ENCODE measurements at places on chromosomes 11 and 22.

- DNase-seq: no peak
These were observed 171.3 kb upstream of the TMEM45B start for GRCh38 chr11:129644326-129644725.

DNA sequence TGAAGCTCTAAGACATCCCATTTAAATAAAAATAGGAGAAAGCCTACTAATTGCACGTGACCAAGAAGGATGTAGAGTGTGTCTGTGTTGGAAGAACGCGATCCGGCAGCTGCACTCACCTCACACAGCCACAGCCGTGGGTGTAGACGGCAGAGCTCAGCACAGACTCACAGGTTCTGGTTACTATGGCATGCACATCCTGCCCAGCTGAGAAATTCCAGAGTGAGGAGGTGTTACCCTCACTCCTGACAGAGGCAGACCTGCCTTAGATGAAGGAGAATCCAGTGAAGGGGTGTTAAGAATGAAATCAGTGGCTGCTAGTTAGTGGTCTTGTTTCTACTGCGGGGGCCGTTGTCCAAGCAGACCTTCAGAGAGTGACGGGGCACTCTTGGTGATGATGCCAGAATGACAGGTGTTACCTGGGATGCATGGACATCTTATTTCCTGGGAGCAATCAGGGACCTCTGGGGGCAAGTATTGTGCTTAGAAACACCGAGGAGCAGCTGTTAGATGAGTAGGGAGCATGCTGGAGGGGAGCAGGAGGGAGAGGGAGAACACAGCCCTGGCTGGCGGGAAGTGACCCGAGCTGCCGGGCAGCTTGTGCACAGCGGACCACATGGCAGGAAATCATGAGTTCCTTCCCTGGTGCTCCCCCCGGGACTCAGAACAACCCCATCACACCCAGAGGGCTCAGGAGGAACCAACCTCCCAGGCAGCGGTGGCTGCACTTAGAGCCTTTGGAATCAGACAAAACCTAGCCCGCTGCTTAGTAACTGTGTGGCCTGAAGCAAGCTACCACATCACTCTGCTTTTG lies 12.3 kb downstream of the KCNJ5 start:
- DNase-seq: no peak

GRCh38 chr11:47911149-47911548 lies 63.0 kb upstream of the NUP160 start:
- no peak for DNase-seq

- no peak for DNase-seq
These were observed 61.5 kb downstream of the STIM1 start for GRCh38 chr11:3916962-3917361.

GRCh38 chr11:2825889-2826678 lies 59.5 kb downstream of the CDKN1C start:
- no peak for DNase-seq

DNA sequence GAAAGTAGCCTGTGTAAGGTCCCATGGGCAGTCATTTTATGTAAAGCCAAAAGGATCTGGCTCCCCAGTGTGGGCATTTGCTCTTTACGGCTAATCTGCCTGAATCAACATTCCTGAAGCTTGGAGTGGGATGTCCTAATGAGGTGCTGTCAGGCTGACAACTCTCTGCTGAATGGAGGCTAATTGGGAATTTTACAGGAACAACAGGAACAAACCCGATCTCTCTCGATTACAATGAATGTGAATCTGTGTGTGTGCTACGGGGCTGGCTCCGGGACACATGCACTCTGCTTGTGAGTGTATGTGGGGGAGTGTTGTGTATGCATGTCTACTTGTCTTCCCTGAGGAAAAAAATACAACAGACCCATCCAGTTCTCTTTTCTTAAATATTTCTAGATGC lies 415.2 kb downstream of the TENM4 start:
- DNase-seq: no peak

DNA sequence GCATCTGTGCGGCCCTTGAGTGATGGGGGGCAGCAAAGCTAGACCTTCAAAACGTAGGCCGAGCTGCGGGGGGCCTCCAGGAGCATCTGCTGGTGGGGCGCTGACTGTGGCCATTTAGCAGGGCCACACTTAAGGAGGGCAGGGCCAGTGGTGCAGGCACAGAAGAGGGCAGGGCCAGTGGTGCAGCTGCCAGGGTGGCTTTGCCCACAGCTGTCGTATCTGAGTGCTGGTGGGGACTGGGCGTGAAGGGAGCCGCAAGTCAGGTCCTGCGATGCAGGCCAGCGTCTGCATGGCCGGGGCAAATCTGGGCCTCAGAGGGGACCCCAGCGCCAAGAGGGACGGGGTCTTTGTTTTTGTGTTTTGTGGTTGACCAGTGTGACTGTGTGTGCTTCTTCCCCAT lies 27.7 kb downstream of the RNH1 start:
- no peak for DNase-seq

DNA sequence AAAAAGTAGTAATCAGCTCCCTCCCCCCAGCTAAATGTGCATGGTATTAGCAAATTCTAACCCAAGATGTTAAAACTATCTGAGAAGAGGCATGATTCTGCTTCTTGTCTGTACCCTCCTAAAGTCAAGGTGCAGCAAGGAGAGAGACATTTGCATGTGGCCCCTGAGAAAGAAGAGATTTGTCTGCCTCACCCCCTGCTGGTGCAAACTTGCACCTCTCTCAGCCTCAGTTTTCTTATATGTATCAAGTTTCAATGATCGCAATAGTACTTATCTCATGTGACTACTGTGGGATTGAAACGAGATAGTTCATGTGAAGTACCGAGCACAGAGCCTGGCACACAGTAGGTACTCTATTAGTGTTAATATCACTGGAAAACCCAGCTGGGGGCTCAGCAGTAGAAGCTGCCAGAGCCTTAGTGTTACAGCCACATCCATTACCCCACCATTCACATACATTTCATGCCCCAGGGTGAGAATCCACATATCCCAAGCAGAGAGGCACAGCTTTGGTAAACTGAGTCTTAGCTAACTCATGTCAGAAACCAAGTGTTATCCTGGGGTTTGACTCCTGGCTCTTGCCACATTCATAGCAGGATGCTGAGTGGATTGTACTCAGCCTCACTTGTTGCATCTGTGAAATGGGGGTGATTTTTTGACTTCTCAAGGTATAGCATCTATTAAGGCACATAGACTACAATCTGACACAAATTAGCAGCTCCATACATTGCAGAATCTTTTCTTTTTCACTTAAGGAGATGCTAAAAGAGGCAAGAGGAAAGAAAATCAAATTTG lies 24.9 kb downstream of the CD44 start:
- peak; percentile 49 for DNase-seq

DNA sequence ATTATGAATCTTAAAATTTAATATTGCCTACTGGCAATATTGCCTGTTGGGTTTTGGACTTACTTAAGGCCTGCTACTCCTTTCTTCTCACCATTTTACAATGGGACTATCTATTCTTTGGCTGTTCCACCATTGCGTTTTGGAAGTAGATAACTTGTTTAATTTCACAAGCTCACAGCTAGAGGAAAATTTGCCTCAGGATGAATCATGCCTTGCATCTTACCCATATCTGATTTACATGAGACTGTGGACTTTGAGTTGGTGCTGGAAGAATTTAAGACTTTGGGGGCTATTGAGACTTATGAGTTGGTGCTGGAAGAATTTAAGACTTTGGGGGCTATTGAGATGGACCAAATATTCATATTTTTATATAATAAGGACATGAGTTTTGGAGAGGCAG lies 662.6 kb downstream of the METTL15 start:
- DNase-seq: no peak

- DNase-seq: no peak
These were observed 47.1 kb upstream of the MICAL2 start for GRCh38 chr11:12063251-12063650.

GRCh38 chr11:75667831-75668450 lies 897 bp downstream of the MAP6 start:
- DNase-seq: no peak

- DNase-seq: no peak
These were observed 64.5 kb downstream of the BARX2 start for GRCh38 chr11:129440028-129440713.

- no peak for DNase-seq
These were observed 4.9 kb downstream of the ZDHHC8 start for GRCh38 chr22:20136603-20136873.

DNA sequence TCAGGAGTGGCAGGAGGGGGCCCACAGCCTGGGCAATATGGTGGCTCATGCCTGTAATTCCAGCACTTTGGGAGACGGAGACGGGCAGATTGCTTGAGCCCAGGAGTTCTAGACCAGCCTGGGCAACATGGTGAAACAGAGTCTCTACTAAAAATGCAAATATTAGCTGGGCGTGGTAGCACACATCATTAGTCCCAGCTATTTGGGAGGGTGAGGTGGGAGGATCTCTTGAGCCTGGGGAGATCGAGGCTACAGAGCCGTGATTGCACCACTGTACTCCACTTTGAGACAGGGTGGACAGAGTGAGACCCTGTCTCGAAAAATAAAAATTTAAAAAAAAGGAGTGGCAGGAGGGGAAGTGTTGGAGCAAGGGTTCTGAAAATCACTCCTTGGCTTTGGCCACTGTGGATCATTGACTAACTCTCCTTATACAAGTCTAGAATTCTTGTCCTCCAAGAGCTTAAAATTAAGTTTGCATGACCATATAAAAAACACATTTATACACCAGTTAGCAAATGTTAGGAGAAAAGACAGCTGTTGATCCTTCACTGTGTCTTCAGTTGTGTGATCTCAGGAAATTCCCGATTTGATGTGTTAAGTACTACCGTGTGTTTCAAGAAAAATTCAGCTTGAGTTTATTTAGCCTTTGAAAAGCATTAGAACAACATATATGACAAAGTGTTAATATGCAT lies 2.3 kb upstream of the WEE1 start:
- no peak for DNase-seq

- no peak for DNase-seq
These were observed 442.9 kb upstream of the RAG2 start for GRCh38 chr11:37040921-37041320.

- no peak for DNase-seq
These were observed 78.4 kb upstream of the TP53I11 start for GRCh38 chr11:45028911-45029682.

- DNase-seq: no peak
These were observed 38.3 kb upstream of the IGSF9B start for GRCh38 chr11:133995066-133995465.

DNA sequence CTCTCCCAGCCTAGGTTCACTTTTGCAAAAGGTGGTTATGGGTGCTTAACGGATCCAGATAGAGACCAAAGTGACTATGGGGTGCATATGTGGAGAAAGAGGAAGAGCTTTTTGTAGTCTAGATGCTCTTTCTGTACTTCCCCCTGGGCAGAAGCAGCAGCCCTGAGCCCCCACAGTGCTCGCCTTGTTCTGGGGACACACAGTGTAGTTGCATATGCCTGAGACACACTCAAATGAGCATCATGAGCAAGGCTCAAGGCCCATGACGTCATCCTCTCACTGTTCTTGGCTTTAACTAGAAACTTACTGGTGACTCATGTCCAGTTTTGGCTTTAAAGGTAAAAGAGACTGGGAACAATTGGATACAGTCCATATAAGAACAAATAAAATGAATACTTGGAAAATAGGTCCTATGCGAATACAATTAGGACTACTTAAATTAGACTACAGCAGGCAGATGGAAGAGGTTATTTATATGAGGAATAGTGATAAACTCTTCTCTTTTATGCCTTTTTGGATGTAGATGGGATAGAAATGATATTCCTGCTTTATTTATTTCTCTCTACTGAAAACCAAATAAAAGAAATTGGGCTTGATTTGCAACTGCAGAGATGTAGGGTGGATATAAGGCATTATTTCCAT lies 20.1 kb upstream of the PEX26 start:
- no peak for DNase-seq

DNA sequence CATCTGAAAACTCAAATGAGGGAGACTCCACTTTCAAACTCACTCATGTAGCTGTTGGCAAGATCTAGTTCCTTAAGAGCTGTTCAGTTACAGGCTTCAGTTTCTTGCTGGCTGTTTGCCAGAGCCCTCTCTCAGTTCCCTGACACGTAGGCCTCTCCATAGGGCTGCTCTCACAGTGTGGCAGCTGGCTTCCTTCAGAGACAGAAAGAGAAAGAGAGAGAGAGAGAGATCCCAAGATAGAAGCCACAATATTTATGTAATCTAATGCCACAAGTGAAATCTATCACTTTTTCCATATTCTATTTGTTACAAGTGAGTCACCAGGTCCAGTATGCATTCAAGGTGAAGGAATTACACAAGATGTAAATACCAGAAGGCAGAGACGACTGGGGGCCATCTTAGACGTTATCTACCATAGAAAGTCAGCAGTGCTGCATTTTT lies 168.8 kb downstream of the RCN1 start:
- peak; percentile 47 for DNase-seq

GRCh38 chr11:121814962-121815361 lies 301.1 kb downstream of the BLID start:
- no peak for DNase-seq

DNA sequence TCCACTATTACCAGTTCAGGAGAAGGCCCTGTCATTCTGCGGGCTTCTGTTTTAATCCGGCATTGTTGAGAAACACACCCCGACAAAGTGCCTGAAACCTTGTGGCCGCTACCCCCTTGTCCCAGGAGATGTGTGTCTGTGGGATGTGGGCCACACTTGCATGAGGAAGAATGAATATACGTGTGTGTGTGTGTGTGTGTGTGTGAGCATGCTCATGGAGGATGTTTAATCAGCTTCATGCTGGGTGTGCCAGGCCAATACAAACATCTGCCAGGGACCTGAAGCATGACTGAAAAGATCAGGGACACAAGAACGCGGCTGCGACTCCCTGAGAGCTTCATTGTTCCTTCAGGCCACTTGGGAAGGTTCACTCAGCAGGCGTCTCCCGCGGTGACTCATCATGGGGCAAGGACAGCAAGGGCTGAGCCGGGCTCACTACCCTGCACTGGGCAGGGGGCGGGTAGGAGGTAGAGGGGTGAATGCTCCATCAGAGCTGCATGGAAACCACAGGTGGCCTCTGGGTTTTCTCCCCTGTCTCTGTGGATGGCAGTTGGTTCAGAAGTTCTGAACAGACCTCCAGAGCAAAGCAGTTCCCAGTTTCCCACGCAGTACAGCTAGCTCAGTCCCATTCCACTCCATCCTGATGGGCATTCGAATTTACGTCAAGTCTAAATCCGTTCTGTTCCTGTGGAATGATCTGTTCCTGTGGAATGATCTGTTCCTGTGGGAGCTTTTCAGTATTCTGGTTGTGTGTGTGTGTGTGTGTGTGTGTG lies 7.0 kb upstream of the MALAT1 start:
- DNase-seq: no peak

DNA sequence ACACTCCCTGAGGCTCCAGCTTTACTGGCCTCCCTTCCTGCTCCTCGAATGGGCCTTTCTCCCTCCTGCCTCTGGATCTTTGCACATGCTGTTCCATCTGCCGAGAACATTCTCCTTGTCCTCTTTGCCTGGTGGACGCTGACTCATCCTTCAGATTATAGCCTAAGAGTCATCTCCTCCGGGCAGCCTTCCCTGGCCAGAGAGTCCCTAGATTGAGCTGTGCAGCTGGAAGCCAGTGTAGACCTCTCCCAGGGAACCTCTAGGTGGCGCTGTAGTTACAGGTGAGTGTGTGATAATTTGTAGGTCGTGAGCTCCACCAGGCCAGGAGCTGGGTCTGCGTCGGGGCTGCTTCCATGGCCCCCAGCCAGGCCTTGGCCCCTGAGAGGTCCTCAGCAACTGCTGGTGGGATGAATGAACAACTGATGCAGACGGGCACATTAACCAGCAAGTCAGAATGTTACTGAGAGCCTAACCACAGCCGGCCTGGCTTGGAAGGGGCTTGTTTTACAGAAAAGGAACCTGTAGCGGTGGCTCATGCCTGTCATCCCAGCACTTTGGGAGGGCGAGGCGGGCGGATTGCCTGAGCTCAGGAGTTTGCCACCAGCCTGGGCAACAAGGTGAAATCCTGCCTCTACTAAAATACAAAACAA lies 8.7 kb downstream of the PNPLA5 start:
- peak; percentile 46 for DNase-seq
